ENCODE measurements at places on chromosomes 2 and 18. TPM values are rescaled to one million over a fixed set of nuclear protein-coding genes. Genes with fewer than 3 reads are reported as not detected.

The DES gene
- 582 TPM for total RNA-seq

The HOXD3 gene
- 74.7 TPM for total RNA-seq

The RAD51AP2 gene
- 0.12 TPM for total RNA-seq

The SERPINB4 gene
- total RNA-seq: not detected

The CD8B gene
- 0.88 TPM for total RNA-seq

The ACMSD gene
- total RNA-seq: 18.2 TPM

The CELF4 gene
- 4.3 TPM for total RNA-seq

The DHRS9 gene
- total RNA-seq: 1.1 TPM

The RNF125 gene
- 5.3 TPM for total RNA-seq

The CD302 gene
- 19.2 TPM for total RNA-seq

The MYO7B gene
- total RNA-seq: 21.7 TPM

The SCTR gene
- 3.7 TPM for total RNA-seq

The DPP4 gene
- total RNA-seq: 85.9 TPM

The GCG gene
- not detected for total RNA-seq

Data from metanephros (tissue), 2 donors.